Lung microvascular endothelial cell (primary cell): ENCODE measurements at places on chromosomes 6 and 20. TPM values are rescaled to one million over a fixed set of nuclear protein-coding genes. Genes with fewer than 3 reads are reported as not detected.

The HLA-DQB1 gene
- 0.20 TPM in 1 of 2 replicates, not detected in the other for total RNA-seq

The PDE7B gene
- 6.8 and 19.4 TPM in 2 replicates for total RNA-seq

The HLA-DOB gene
- total RNA-seq, result 0.22 TPM in 1 of 2 replicates, not detected in the other

The EPHA7 gene
- total RNA-seq, result under 0.01 TPM in 2 replicates

The CALHM6 gene
- total RNA-seq, result 1.1 and 2.6 TPM in 2 replicates

The BMP6 gene
- total RNA-seq, result 90.2 and 246 TPM in 2 replicates

- DNase-seq, result no peak
Observed at GRCh38 chr20:51514836-51515235, 27.7 kb downstream of the NFATC2 start.

- DNase-seq, result no peak
Observed at GRCh38 chr20:6426287-6426891, 303.6 kb upstream of the FERMT1 start.

DNA sequence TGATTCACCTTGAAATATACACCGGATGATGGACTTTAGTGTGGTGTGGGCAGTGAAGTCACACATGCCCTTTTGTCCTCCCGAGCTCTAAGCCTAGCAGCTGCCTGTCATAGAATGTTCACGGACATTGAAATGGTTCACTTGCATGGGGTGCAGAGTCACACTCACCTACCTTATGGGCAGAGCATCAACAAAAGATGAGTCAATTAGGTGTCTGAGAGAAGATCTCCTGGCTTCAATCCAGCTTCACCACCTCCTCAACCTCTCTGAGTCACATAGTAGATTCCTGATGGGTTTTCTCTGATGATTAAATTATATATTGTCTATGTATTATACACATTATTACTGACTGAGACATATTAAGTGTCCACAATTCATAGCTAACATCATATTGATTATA lies 48.1 kb upstream of the HLA-E start:
- no peak for DNase-seq

DNA sequence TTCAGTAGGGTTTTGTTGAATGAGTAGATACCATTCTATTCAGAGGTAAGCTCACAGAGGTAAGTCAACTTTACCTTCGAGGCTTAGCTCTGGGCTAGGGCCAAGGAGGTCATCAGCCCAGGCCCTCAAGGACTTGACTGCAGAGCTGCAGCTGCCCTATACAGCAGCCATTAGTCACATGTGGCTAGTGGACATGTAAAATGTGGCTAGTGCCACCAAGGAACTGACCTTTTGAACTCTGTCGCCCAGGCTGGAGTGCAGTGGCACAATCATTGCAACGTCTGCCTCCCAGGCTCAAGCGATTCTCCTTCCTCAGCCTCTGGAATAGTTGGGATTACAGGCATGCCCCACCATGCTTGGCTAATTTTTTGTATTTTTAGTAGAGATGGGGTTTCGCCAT lies 47.9 kb upstream of the EPB41L1 start:
- DNase-seq, result no peak

- no peak for DNase-seq
Observed at GRCh38 chr20:13922241-13922640, 68.2 kb downstream of the SEL1L2 start.

GRCh38 chr6:36075656-36076055 lies 48.0 kb downstream of the MAPK14 start:
- no peak for DNase-seq

DNA sequence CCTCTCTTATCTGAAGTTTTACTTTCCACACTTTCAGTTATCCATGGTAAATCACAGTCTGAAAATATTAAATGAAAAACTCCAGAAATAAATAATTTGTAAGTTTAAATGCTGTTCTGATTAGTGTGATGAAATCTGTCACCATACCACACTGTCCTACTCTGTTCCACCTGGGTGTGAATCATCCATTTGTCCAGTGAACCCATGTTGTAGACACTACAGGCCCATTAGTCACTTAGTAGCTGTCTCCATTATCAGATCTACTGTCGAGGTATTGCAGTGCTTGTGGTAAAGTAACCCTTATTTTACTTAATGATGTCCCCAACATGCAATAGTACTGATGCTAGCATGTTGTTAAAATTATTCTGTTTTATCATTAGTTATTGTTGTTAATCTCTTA lies 29.2 kb upstream of the MMS22L start:
- no peak for DNase-seq

DNA sequence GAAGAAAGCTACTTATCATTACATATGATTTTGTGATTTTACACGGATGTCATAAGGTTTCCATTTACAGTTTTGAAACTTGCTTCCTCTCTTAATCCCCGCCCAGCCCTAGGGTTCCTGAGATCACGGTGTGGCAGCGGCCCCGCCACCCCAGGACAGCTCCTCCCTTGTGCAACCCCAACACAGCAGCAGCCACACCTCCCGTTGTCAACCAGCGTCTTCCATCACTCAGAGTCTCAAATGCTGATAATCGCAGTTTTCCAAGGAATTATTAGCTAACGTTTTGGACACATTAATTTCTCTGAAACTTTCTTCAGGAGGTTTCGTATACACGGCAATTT lies 204.8 kb downstream of the THBS2 start:
- DNase-seq, result no peak

- DNase-seq, result no peak
Observed at GRCh38 chr20:44334709-44335108, 2.1 kb upstream of the R3HDML start.

DNA sequence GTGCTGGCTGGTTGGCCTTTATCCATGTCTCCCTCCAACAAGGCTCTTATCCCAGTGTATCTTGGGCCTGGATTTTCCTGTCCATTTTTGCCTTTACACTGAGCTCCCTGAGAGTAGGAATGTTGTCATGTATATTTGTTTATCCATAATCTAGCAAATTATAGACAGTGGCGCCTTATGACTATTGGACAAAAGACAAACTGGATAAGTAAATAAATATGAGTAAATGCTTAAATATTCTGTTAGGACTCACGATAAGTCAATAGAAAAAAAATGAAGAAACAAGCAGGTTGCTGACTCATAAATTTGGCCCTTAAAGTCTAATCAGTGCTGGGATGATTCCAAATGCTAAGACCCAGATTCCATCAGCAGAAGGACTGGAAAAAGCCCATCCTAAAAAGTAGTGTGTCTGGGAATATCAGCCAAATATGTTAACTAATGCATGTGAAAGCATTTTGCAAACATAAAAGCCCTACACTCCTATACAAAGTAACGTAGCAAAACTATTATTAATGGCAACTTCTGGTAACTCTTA lies 55.0 kb upstream of the PCSK2 start:
- no peak for DNase-seq

GRCh38 chr6:84356907-84357306 lies 129.5 kb upstream of the CEP162 start:
- DNase-seq, result no peak
